ENCODE measurements at places on chromosomes 4 and X. TPM values are rescaled to one million over a fixed set of nuclear protein-coding genes. Genes with fewer than 3 reads are reported as not detected.

The SHROOM3 gene
- total RNA-seq, result 5.3 TPM

The CEP135 gene
- 8.3 TPM for total RNA-seq

The HSFX2 gene
- total RNA-seq, result not detected

The PGRMC1 gene
- 230 TPM for total RNA-seq

The REST gene
- total RNA-seq, result 34.1 TPM

The PRIMPOL gene
- total RNA-seq, result 15.1 TPM

The NLRP2B gene
- total RNA-seq, result not detected

The TCEAL5 gene
- total RNA-seq, result not detected

The SOWAHD gene
- total RNA-seq, result 0.09 TPM

The CSAG3 gene
- total RNA-seq, result not detected

The TRAPPC11 gene
- total RNA-seq, result 70.9 TPM

The CNGA1 gene
- 0.42 TPM for total RNA-seq

The ZMAT1 gene
- 0.23 TPM for total RNA-seq

The MMRN1 gene
- total RNA-seq, result 0.42 TPM
